ENCODE measurements at places on chromosomes 16 and 17. TPM values are rescaled to one million over a fixed set of nuclear protein-coding genes. Genes with fewer than 3 reads are reported as not detected.

GRCh38 chr17:6853764-6854442, 22.4 kb upstream of the TEKT1 start:
- DNase-seq, result no peak
- H3K36me3 ChIP-seq, result no peaks in the 10 kb centered on the region
- peaks cover 16% of the 10 kb centered on the region for H3K27me3 ChIP-seq
- H3K27ac ChIP-seq, result no peak overlapping the region

Gene XYLT1
- 31.0 TPM for total RNA-seq

Gene PRMT7
- total RNA-seq, result 42.3 TPM

Gene TAT
- total RNA-seq, result not detected

DNA sequence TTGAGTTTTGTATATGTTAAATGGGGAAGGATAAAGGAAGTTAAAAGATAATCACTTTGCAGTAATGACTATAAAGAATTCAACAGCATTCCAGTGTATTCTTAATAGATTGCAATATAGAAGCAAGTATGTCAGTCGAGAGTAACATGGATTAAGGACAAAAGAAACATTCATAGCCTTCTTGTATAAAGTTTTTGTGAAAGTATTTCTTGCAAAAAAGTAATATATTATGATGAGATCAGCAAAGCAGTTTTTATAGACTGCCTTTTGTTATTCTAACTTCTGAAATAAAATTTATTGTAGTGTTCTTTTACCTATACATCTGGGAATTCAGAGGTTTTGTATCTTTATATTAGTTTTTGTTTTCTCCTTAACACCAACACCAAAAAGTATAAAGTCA, 184.9 kb upstream of the RBL2 start:
- no peaks in the 10 kb centered on the region for H3K27me3 ChIP-seq
- no peak for DNase-seq
- no peak overlapping the region for H3K4me3 ChIP-seq
- H3K4me1 ChIP-seq, result no peaks in the 10 kb centered on the region

Gene FBXO47
- not detected for total RNA-seq

Gene C16orf86
- total RNA-seq, result 0.99 TPM

GRCh38 chr16:64242492-64242891, 879.4 kb downstream of the CDH11 start:
- no peak for DNase-seq
- H3K36me3 ChIP-seq, result peaks cover 12% of the 10 kb centered on the region
- no peaks in the 10 kb centered on the region for H3K27me3 ChIP-seq
- no peak overlapping the region for H3K4me3 ChIP-seq
- peaks cover 29% of the 10 kb centered on the region for H3K4me1 ChIP-seq

GRCh38 chr16:65727534-65728137, 605.8 kb upstream of the CDH11 start:
- peaks cover 16% of the 10 kb centered on the region for H3K4me1 ChIP-seq
- H3K27me3 ChIP-seq, result peaks cover 21% of the 10 kb centered on the region
- no peak overlapping the region for H3K4me3 ChIP-seq
- no peak for DNase-seq
- no peak overlapping the region for H3K27ac ChIP-seq

GRCh38 chr17:62892870-62893338, 73.1 kb upstream of the TANC2 start:
- H3K27ac ChIP-seq, result peak overlapping the region; percentile 90
- H3K4me3 ChIP-seq, result peak overlapping the region; percentile 47
- peaks cover 62% of the 10 kb centered on the region for H3K4me1 ChIP-seq
- DNase-seq, result peak; percentile 69
- H3K27me3 ChIP-seq, result peaks cover 1% of the 10 kb centered on the region

DNA sequence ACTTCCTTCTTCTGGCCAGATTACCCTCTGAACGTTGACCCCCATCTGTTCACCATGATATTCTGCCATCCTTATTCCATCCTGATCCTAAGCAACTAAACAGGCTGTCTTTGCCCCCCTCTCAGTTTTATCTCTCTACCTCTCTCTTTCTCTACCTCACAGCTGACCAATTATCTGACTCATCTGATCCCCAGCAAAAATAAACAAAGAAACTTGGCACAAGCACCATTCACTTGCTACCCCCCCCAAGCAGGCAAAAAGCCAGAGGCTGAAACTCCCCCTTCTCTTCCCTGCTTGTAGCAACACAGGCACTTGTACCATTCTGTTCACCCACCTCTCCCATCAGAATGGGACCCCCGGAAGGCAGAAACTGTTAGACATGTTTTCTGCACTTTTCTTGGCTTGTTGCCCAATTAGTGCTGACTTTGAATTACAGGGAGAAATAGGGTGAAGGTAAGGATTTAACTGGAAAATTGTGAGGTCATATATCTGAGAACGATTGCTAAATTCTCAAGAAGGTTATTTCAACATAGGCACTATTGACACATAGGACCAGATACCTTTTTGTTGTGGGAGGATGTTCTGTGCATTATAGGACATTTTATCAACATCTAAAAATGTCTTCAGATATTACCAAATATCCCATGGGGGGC, 163.2 kb downstream of the TOX3 start:
- H3K27ac ChIP-seq, result no peak overlapping the region
- H3K4me3 ChIP-seq, result no peak overlapping the region
- H3K27me3 ChIP-seq, result no peaks in the 10 kb centered on the region
- no peaks in the 10 kb centered on the region for H3K4me1 ChIP-seq

Gene NETO2
- 10.2 TPM for total RNA-seq

- peaks cover 41% of the 10 kb centered on the region for H3K27me3 ChIP-seq
- H3K4me1 ChIP-seq, result peaks cover 32% of the 10 kb centered on the region
- 0 out of 2 replicates have a peak, but pooled peaks cover 10% of the 10 kb centered on the region for H3K36me3 ChIP-seq
- H3K27ac ChIP-seq, result no peak overlapping the region
- no peak overlapping the region for H3K4me3 ChIP-seq
These were observed 29.9 kb upstream of the FOXF1 start for GRCh38 chr16:86480444-86480843.

GRCh38 chr17:44687756-44688155, 1.8 kb downstream of the CCDC43 start:
- DNase-seq, result no peak
- H3K4me1 ChIP-seq, result peaks cover 17% of the 10 kb centered on the region
- H3K27ac ChIP-seq, result no peak overlapping the region
- no peaks in the 10 kb centered on the region for H3K27me3 ChIP-seq

- no peak for DNase-seq
- no peaks in the 10 kb centered on the region for H3K4me1 ChIP-seq
- H3K27ac ChIP-seq, result no peak overlapping the region
- H3K36me3 ChIP-seq, result no peaks in the 10 kb centered on the region
These were observed 16.3 kb downstream of the CACNA1G start for GRCh38 chr17:50576864-50577263.

DNA sequence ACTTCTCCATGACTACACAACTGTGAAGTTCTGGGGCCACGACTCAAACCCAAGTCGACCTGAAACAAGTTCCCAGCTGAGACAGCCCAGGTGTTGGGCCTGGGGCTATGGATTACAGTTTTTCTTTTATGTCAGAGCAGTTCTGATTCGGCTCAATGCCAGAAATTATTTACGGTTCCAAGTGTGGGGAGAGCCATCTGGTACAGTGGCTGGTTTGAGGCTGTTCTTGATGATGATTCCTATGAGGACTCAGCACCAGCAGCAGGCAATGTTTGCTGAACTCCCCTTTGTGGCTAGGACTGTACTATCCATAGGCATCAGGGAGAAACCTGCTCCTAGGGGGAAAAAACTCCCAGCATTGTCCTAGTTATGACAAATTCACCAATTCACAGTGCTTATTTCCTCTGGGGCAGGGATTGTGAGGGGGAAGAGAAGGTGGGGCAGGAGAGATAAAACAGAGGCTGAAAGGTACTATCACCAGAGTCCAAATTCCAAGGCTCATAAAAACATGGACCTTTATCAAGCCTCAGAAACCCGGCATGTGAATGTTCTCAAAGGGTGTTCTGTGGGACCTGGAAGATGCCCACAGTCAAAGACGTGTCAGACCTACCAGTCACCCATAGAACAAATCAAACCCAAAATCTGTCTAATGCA, 18.2 kb upstream of the CMTM4 start:
- H3K27ac ChIP-seq, result no peak overlapping the region
- no peak overlapping the region for H3K4me3 ChIP-seq
- H3K4me1 ChIP-seq, result peaks cover 26% of the 10 kb centered on the region
- DNase-seq, result no peak

Gene PPP1R1B
- not detected for total RNA-seq

Gene CACNG3
- not detected for total RNA-seq

DNA sequence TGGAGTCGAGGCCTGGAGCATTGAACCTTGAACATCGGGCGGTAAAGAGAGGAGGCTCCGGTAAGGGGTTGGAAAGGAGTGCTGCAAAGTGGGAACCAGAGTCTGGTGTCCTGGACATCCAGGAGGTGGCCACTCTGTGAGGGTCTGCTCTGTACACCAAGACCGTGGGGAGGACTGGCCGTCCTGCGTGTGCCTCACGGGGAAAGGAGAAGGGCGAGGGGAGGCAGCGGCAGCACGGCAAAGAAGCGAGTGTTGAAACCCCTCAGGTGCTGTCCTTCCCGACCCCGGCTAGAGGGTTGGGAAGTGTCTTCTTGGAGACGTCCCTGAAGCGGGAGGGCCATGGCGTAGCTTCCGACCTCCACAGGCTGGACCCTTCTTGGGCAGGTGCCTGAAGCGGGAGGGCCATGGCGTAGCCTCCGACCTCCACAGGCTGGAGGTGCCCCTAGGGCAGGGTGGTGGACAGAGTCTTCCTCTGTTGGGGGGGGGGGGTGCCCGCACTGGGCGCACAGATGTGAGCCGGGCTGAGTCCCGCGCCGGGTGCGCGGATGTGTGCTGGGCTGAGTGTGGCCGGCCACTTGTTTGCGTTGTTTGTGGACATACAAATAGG, 42.0 kb downstream of the FOXK2 start:
- no peak overlapping the region for H3K27ac ChIP-seq
- H3K4me1 ChIP-seq, result peaks cover 19% of the 10 kb centered on the region
- no peaks in the 10 kb centered on the region for H3K27me3 ChIP-seq
- H3K36me3 ChIP-seq, result peaks cover 6% of the 10 kb centered on the region
- DNase-seq, result no peak

DNA sequence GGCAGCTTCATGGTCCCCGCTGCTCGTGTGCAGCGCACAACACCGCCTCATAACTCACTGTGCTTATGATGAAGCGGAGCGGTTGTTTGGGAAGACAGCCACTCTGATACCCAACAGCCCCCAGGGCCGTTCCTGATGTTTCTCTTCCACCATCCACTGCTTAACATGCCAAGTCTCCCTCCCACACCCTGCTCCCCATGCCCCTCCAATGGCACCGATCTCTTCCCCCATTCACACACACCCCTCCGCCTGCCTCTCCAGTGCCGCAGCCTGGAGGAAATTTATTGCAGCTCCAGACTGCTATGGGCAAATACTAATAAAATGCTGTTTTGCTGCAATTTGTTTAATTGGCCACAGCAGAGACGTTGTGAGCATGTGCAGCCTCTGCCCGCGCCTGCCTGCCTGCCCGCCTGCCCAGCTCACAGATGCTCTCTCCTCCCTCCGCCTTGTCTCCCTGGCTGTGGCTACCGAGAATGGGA, 80.3 kb upstream of the LHX1 start:
- no peak overlapping the region for H3K27ac ChIP-seq
- H3K27me3 ChIP-seq, result peaks cover 24% of the 10 kb centered on the region
- peaks cover 17% of the 10 kb centered on the region for H3K4me1 ChIP-seq
- no peak for DNase-seq

DNA sequence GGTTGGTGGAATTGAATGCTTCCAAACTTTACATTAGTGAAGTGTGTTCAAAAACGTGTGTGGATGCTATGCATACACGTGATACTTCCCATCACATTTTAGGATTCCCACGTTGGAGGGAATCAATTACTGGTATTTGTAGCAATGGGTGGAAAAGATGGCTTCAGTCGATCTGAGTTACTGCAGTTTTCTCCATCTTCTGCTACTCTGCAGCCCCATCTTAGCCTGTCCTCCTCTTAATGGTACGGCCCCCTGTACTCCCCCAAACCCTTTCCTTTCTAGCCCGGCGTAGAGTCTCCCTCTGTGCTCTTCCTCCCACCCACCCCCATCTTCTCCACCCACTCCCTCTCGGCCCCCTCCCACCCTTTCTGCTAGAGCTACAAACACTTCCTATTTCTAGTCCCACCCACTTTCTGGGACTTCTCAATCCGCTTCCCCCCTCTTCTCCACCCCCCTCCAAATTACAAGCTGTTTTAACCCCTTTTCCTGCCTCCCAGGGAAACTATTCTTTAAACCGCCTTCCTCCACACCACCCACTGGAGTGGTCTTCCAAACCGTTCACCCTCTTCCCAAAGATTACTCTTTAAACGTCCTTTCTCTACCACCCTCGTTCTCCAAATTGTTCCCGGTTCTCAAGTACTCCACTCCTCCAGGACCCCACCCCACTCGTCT, 1.1 kb downstream of the CHTF8 start:
- H3K36me3 ChIP-seq, result peaks cover 24% of the 10 kb centered on the region
- peak overlapping the region; percentile 99 for H3K4me3 ChIP-seq
- no peak for DNase-seq
- peaks cover 54% of the 10 kb centered on the region for H3K4me1 ChIP-seq
- peak overlapping the region; percentile 91 for H3K27ac ChIP-seq

Gene NEUROD2
- not detected for total RNA-seq

DNA sequence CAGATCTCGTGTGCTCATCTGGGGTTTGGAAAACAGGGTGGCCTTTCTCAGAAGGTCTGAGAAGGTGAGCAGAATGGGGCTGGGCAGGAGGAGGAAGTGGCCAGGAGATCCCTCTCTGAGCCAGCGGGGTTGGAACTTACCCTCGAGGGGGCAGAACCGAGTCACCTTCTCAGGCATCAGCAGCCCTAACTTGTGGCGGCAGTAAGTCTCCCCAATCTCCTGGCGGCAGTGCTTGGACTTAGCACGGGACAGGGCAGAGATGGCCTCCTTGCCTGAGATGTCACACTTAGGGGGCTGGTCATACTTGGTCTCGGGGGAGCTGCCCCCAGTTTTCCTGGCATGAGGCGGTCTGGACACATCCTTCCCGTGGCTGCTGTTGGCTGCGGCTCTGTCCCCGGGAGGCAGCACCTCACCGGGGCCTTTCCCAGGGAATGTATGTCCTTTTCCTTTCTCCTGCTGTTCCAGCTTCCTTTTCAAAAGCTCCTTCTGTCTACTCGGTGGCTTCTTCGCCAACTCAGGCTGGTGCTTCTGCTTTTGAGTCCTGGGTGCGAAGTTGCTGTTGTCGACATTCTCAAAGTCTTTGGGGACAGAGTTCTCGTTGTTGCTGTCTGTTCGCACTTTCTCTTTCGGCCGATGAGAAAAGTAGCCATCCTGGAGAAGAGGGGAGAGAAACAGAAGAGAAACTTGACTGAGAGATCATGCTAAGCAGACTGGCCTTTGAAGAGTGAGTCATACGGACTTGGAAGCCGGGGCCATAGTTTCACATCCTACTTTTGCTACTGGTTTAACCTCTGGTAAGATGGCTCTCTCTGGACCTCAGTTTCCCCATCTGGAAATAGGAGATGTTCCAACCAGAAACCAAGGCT, 211.7 kb downstream of the XYLT1 start:
- H3K27me3 ChIP-seq, result no peaks in the 10 kb centered on the region
- peaks cover 9% of the 10 kb centered on the region for H3K36me3 ChIP-seq

DNA sequence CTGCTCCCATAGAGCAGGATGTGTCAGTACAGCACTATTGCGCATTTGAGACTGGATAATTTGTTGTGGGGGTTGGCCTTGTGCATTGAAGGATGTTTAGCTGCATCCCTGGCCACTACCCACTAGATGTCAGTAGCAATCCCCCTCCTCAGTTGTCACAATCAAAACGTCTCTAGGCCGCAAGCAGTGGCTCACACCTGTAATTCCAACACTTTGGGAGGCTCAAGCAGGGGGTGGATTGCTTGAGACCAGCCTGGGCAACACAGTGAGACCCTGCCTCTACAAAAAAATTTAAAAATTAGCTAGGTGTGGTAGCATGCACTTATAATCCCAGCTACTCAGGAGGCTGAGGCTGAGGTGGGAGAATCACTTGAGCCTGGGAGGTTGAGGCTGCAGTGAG, 48.4 kb downstream of the CENPV start:
- no peak for DNase-seq
- H3K4me3 ChIP-seq, result no peak overlapping the region
- peaks cover 14% of the 10 kb centered on the region for H3K4me1 ChIP-seq
- peaks cover 2% of the 10 kb centered on the region for H3K27me3 ChIP-seq
- no peak overlapping the region for H3K27ac ChIP-seq
- peaks cover 11% of the 10 kb centered on the region for H3K36me3 ChIP-seq
